Renal pelvis (tissue), 12 donors: ENCODE measurements at places on chromosomes 2 and 18. TPM values are rescaled to one million over a fixed set of nuclear protein-coding genes. Genes with fewer than 3 reads are reported as not detected.

DNA sequence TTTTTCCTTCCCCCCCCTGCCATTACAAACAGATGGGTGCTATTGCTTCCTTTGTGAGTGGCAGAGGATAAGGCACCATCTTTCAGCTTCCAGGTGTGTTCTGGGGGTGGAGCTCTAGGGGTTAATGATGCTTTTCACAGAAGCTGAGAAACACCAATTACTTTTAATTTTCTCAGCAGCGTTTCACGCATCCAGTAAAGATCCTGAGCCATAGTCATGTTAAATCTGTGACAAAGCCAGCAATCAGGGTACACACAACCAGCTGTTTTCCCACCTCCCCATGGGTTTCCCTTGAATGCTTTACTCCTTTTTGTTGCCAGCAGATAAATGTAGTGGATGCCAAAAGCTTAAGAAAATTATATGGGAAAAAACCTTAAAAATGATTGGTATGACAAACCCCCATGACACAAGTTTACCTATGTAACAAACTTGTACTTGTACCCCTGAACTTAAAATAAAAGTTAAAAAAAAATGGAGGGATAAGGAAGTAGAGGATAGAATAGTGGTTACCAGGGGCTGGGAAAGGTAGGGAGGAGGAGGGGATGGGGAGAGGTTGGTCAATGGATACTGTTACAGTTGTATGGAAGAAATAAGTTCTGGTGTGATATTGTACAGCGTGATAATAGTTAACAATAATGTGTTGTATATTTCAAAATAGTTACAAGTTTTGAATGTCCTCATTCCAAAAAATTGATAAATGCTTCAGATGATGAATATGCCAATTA is 70.0 kb downstream of the ACOXL start:
- DNase-seq = no peak

STPG4 gene
- polyA plus RNA-seq = 0.30 TPM

ITGA6 gene
- polyA plus RNA-seq = 115 TPM

DNA sequence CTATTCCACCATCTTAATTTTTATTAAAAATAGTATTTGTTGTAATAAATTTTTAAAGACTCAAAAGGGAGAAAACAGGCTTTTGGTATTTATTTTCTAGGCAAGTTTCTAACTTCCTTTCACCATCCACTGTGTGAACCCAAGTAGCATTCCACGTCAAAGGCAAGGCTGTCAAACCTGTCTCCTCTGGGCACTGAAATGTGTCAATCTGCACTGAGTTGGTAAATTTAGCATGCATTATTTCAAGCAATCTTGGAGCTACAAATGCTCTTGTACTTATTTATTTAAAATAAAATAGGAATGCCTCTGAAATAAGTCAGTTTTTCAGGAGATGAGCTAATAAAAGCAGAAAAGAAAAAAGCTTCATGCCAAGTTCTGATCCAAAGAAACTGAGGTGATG is 130.9 kb upstream of the CNTNAP5 start:
- no peak for DNase-seq

SLC35F6 gene
- polyA plus RNA-seq = 18.1 TPM

MRPL53 gene
- polyA plus RNA-seq = 52.0 TPM

- no peak for DNase-seq
Measured at GRCh38 chr2:30410217-30410616, 36.8 kb upstream of the LCLAT1 start.

DNA sequence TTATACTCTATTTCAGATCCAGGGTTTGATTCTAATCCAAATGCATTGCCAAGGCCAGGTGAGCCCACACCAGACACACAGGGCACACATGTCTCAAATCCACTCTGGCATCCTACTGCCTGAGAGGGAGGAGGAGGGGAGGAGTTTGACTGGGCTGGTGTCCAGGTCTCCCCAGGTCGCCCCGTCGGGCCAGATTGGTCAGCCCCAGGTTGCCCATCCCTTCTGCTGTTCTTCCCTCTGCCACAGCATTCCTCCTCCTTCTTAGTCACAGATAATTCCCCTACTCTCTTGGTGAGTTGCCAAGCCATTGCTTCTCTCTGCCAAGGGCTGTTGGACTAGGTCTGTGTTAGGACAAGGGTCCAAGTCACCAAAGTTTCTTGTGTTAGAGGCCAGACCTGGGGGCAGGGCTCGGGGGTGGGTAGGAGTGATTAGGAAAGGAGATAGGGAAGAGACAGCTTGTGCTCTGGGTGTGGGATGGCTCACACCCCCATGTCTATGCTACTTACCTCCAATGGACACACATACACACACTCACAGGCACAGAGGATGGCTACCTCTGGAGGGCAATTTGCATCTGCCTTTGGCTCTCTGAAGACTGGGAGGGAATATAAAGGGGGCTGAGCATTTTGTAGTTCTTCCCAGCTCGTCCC is 2.5 kb upstream of the EGR4 start:
- no peak for DNase-seq

- DNase-seq = peak; percentile 48
Measured at GRCh38 chr18:43876748-43877147, 599.5 kb upstream of the SYT4 start.

COL4A4 gene
- 53.5 TPM for polyA plus RNA-seq

MDH1 gene
- 416 TPM for polyA plus RNA-seq

DNA sequence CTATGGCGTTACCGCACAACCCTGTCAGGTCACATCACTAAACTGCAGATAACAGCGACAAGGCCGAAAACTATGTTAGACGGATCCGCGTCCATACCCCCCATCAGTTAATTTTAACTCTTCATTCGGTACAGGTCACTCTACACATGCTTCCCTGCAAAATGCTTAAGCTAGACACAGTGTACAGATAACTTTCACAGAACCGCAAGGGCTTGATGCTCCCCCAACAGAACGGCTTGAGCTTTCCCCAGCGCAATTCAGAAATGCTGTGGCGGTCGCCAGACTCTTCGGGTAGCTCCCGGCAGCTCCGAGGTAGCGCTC is 283 bp upstream of the RBBP8 start:
- DNase-seq = no peak

DNA sequence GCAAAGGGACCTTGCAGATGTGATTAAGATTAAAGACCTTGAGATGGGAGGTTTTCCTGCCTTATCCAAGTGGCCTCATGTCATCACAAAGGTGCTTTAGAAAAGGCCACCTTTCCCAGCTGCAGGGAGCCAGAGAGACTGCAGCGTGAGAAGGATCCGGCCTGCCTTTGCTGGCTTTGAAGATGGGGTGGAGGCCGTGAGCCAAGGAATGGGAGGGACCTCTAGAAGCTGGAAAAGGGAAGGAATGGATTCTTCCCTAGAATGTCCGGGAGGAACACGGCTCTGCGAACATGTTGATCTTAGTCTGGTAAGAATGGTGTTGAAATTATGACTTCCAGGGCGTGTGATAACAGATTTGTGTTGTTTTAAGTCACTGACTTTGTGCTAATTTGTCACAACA is 39.9 kb upstream of the CREG2 start:
- no peak for DNase-seq

MSH2 gene
- polyA plus RNA-seq = 69.7 TPM

DNA sequence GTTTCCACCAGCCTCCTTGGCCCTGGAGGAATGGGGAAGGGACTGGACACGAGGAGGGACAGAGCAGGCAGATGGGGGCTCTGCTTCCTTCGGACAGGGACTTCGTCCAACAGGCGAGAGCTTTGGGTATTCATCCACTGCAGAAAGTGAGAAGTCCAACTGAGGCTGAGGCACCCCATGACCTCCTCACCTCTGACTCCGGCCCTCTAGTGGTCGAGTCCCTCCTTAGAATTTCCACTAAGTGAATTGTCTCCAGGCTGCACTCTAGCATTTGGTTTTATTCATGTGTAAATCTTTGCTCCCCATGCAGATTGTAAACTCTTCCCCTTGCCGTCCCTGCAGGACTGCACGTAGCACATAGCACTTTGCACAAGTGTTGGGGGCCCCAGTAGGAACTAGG is 75.6 kb downstream of the TMEM247 start:
- DNase-seq = no peak

MAPK4 gene
- polyA plus RNA-seq = 9.6 TPM

TP53I3 gene
- 56.5 TPM for polyA plus RNA-seq

DNA sequence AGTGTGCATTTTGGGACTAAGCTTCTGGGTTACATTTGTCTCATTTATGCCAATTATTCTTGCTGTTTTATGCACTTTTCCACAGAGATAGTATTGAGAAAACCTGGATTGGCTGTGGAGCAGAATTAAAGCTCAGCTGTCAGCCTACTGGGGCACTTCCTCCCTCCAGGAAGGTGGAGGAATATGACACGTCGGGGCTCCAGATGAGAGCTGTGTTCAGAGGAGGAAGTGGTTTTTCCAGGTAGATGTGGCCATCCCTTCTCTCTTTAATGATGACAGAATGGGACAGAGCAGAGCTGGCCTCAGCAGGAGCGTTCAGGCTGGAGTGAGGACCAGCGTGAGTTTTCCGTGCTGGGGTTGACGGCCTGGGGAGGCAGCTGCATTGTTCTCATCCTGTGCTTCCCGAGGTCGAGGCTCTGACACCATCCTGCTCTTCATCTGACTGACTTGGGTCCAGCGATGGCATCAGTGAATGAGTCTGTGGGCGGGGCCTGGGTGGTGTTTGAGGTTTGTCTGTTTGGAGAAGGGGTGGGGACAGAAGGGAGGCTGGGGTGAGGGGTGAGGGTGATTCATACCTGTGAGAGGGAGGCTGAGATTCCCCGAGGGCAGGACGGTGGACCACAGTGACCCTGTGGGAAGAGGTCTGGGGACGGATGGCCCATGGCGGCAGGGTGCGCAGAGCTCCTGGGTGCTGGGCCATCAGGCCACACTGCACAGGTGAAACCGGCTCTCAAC is 207.0 kb downstream of the LDLRAD4 start:
- DNase-seq = no peak

ALK gene
- polyA plus RNA-seq = 0.36 TPM

DNA sequence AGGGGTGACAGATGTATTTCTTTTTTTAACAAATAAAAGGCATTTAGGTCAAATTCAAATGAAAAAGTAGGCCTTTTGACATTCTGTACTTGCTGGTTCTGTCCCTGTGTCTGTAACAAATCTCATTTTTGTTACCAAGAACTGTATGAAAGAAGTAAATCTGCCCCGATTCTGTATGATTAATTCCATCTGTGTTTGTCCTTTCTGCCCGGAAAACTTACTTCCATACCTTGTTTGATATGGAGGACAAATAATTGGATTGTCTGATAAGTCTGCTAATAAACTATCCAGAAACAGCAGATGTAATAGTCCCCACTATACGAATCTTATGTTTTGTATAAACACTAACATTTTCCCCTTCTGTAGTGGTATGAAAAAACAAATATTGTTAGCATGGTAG is 69.8 kb downstream of the MEX3C start:
- DNase-seq = no peak

GRCh38 chr2:134327367-134327766 is 73.5 kb downstream of the MGAT5 start:
- DNase-seq = no peak

- no peak for DNase-seq
Measured at GRCh38 chr2:152781175-152781574, 62.8 kb downstream of the ARL6IP6 start.

DNA sequence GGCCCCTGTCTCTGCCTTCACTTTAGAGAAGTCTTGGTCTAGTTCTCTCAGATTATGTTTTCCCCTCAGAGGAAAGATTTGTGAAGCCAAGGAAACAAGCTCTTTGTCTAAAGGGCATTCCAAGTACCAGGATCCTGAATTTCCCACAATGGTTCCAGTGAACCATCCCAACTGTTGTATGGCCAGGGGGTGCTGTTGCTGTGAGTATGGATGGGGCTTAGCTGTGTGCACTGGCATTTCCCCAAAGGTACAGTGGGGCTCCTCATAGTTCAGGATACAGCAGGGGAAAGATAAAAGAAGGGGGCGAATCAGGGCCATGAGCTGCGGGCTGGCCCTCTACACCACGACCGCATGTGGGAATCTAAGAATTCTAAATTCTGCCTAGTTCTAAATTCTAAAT is 1154.0 kb upstream of the FANCL start:
- DNase-seq = no peak

- DNase-seq = no peak
Measured at GRCh38 chr2:169035887-169036286, 4.8 kb upstream of the ABCB11 start.

- DNase-seq = no peak
Measured at GRCh38 chr18:77754475-77755044, 504.9 kb downstream of the GALR1 start.

DNA sequence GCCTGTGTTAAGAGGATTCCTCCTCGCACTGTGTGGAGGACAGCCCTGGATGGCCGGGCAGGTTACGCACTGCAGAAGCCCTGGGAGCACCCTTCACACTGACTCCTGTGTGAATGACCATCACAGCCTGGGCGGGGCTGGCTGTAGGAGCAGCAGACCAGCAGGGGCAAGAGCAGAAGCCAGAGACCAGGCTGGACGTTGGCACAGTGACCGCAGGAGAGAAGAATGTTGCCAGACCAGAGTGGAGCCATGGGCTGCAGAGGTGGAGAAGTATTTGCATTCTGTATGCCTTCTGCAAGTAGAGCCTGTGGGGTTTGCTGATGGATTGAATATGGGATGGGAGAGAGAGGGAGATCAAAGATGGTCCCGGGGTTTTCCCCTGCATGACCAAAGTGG is 23.1 kb downstream of the LRRFIP1 start:
- DNase-seq = no peak

MC2R gene
- polyA plus RNA-seq = 0.24 TPM

GRCh38 chr2:236673823-236674185 is 104.2 kb downstream of the ACKR3 start:
- DNase-seq = no peak

DNA sequence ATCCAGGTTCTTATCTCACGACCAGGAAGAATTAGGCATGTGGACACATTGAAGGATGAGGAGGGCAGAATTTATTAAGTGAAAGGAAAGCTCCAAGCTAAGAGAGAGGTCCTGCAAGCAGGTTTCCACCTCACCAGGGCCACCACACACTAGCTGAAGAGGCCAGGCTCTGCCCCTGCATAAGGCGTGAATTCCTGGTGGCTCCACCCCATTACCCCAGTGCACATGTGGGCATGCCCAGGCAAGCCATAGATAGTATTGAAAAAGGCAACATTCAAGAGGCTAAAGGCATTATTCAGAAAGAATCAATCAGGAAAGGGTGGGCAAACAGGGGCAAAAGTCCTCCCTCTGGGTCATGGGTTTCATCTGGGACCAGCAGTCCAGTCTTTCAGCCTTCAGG is 30.9 kb upstream of the GRP start:
- DNase-seq = no peak

DNA sequence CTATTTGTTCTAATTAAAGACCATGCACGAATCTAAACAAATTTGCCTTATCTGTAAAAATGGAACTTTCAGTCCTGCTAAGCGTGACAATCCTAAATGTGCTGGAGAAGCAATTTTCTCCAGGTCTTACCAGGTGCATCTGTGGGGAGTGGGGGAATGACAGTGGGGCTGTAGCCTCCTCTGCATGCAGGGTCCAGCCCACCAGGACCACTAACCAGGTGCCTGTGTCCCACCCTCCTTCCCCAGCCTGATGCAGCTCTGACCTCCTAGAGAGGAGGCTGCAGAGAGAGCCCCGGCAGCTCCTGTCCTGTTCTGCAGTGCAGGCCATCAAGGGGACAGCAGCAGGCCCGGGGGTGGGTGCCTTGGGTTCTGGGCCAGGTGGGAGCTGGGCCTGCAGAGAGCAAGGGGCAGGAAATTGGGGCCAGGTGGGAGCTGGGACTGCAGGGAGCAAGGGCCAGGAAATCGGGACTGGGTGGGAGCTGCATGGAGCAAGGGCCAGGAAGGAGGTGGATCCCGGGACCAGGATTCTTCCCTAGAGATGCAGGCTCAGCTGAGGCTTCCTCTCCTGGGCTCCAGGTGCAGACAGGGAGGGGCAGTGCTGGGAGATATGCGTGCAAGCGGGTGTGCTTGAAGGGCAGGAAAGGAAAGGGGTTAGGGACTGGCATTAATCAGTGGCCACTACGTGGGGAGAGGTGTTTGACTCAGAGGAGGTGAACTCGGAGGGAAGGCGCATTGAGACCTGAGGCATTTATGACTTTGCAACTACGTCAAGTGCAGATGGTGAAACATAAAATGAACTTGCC is 185.3 kb downstream of the ANKRD30B start:
- no peak for DNase-seq

CEP68 gene
- 29.4 TPM for polyA plus RNA-seq
